ENCODE measurements at places on chromosomes 12 and 14. TPM values are rescaled to one million over a fixed set of nuclear protein-coding genes. Genes with fewer than 3 reads are reported as not detected.

The SCAF11 gene
- polyA plus RNA-seq: 69.0 TPM

The ZCRB1 gene
- polyA plus RNA-seq: 82.4 TPM

The EDDM3A gene
- polyA plus RNA-seq: not detected

The CFAP251 gene
- 1.3 TPM for polyA plus RNA-seq

The ADSS1 gene
- 82.3 TPM for polyA plus RNA-seq

The SIX6 gene
- 0.08 TPM for polyA plus RNA-seq

The MAP3K9 gene
- polyA plus RNA-seq: 0.18 TPM

The CATSPERB gene
- polyA plus RNA-seq: 0.09 TPM

The ERC1 gene
- polyA plus RNA-seq: 20.4 TPM

The FBLN5 gene
- polyA plus RNA-seq: 74.7 TPM

The WDHD1 gene
- 6.2 TPM for polyA plus RNA-seq

The TSPAN19 gene
- polyA plus RNA-seq: 0.28 TPM

The KCNC2 gene
- 0.38 TPM for polyA plus RNA-seq

The TAC3 gene
- polyA plus RNA-seq: not detected

The CLEC6A gene
- not detected for polyA plus RNA-seq

The IL22 gene
- not detected for polyA plus RNA-seq

The CYP27B1 gene
- 0.86 TPM for polyA plus RNA-seq

The CCDC175 gene
- not detected for polyA plus RNA-seq

The SLC38A4 gene
- polyA plus RNA-seq: 9.9 TPM

The INSM2 gene
- not detected for polyA plus RNA-seq

The GCN1 gene
- 37.9 TPM for polyA plus RNA-seq

The PITPNM2 gene
- 4.7 TPM for polyA plus RNA-seq

The RNFT2 gene
- 1.0 TPM for polyA plus RNA-seq

The AKAP5 gene
- 0.44 TPM for polyA plus RNA-seq

The LPAR5 gene
- 1.1 TPM for polyA plus RNA-seq

The NPFF gene
- not detected for polyA plus RNA-seq

The TNFAIP2 gene
- 39.8 TPM for polyA plus RNA-seq

The ATP2A2 gene
- 635 TPM for polyA plus RNA-seq

The FGF23 gene
- polyA plus RNA-seq: 0.19 TPM

The GDF3 gene
- polyA plus RNA-seq: not detected

The LHX5 gene
- polyA plus RNA-seq: not detected

The TAS2R20 gene
- 1.4 TPM for polyA plus RNA-seq

The GPD1 gene
- 68.2 TPM for polyA plus RNA-seq

The NAV3 gene
- polyA plus RNA-seq: 14.0 TPM

The KRT79 gene
- not detected for polyA plus RNA-seq

The GUCY2C gene
- polyA plus RNA-seq: 0.16 TPM

The BCL2L14 gene
- polyA plus RNA-seq: not detected

The C12orf60 gene
- 1.1 TPM for polyA plus RNA-seq

The PRB4 gene
- not detected for polyA plus RNA-seq

The RFX4 gene
- 0.15 TPM for polyA plus RNA-seq

The HOXC12 gene
- polyA plus RNA-seq: not detected

The RDH5 gene
- 31.3 TPM for polyA plus RNA-seq

The ANKRD33 gene
- 0.10 TPM for polyA plus RNA-seq

The CAPS2 gene
- 2.1 TPM for polyA plus RNA-seq

The TAS2R13 gene
- 0.11 TPM for polyA plus RNA-seq

The KCNH3 gene
- polyA plus RNA-seq: 1.7 TPM

The TMPRSS12 gene
- 0.04 TPM for polyA plus RNA-seq

The LTBP2 gene
- polyA plus RNA-seq: 7.7 TPM

The PKP2 gene
- 6.7 TPM for polyA plus RNA-seq

The ERBB3 gene
- 187 TPM for polyA plus RNA-seq

The TSHR gene
- 0.65 TPM for polyA plus RNA-seq

The NELL2 gene
- polyA plus RNA-seq: 0.35 TPM

The VRTN gene
- 0.05 TPM for polyA plus RNA-seq

The PROX2 gene
- 0.85 TPM for polyA plus RNA-seq

The ANG gene
- 2.0 TPM for polyA plus RNA-seq

The SPIC gene
- not detected for polyA plus RNA-seq

The CARMIL3 gene
- 0.18 TPM for polyA plus RNA-seq
